NCI-H2081 treated with DMSO at 0.1 percent for 48 hours (cell line): ENCODE measurements at places on chromosomes 6 and 20.

DNA sequence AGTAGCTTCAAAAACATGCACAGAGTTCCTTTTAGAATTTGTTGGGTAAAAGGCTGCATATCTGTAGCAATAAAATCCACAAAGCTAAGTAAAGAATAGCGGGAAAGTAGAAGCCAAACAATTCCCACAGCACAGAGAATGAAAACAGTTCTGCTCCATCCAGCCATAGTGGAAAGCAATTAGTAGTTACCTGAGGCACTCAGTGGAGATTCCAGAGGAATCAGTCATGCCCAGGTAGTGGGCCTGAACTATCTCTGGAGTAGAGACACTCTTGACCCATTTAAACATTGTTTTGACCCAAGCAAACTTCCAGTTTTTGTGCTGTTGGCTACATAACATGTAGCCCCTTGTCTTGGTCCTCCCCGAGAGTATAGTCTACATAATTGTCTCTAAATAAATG is 559.5 kb upstream of the PTCHD4 start:
- DNase-seq, result no peak

GRCh38 chr6:136411453-136412354 is 122.1 kb upstream of the BCLAF1 start:
- DNase-seq, result no peak

- DNase-seq, result no peak
Observed at GRCh38 chr6:168496997-168497331, 56.0 kb downstream of the SMOC2 start.

GRCh38 chr20:59273739-59274357 is 26.6 kb upstream of the EDN3 start:
- no peak for DNase-seq

- no peak for DNase-seq
Observed at GRCh38 chr6:26198722-26199056, 111.5 kb downstream of the HFE start.
